ENCODE measurements at places on chromosomes 12 and 14.

- no peak for DNase-seq
Measured at GRCh38 chr12:47980197-47980596, 16.8 kb downstream of the TMEM106C start.

- DNase-seq, result no peak
Measured at GRCh38 chr12:106174876-106175275, 36.1 kb upstream of the NUAK1 start.

DNA sequence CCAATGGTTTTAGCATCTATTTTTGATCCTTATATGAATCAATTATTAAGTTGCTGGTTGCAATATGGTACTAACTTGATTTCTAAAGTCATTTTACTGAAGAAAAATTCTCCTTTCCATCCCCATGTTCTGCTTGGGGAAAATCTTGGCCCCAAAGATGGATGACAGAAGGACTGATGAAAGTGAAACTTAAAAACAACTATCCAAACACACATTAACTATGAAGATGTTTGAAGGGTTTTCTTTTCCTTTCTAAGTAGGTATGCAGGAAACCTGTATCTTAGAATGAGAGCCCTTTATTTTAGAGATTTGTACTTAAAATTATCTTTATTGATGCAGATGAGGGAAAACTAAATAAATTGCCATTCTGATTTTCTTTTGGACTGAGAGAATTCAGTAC lies 5.9 kb downstream of the C12orf71 start:
- DNase-seq, result no peak

GRCh38 chr14:73422515-73422914 lies 35.8 kb downstream of the NUMB start:
- no peak for DNase-seq

- no peak for DNase-seq
Measured at GRCh38 chr12:117130801-117131200, 31.6 kb upstream of the TESC start.

DNA sequence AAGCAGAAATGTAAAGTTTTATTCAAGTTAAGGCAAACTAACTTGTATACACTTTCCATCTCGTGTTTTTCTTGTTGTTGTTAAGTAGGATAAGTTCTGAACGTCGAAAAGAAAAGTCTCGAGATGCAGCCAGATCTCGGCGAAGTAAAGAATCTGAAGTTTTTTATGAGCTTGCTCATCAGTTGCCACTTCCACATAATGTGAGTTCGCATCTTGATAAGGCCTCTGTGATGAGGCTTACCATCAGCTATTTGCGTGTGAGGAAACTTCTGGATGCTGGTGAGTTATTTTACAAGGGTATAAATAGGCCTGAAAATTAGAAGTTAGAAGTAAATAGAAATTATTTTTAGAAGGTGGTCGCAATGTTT lies 25.0 kb downstream of the HIF1A start:
- DNase-seq, result peak; percentile 43

- peak; percentile 90 for DNase-seq
Measured at GRCh38 chr14:99036611-99037293, 235.2 kb downstream of the BCL11B start.

GRCh38 chr12:40194846-40195245 lies 30.0 kb upstream of the LRRK2 start:
- DNase-seq, result no peak

- no peak for DNase-seq
Measured at GRCh38 chr12:119292893-119293630, 41.5 kb upstream of the CCDC60 start.

DNA sequence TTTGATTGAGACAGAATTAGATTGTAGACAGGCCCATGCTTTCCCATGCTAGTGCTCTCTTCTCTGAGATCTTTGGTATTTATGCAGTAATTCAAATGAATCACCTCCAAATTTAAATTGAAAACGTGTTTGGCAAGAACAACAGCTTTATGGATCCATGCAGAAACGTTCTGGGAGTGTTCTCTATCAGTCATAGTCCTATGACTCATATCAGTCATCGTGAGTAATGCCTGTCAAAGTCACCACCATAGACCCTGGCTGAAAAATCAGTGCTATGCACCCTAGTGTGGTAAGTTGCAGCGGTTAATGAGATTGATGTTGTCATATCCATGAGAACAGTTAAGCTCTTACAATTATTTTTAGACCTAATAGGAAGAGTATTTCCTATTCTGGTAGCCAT lies 90.1 kb upstream of the FOXG1 start:
- no peak for DNase-seq
